MCF 10A (cell line): ENCODE measurements at places on chromosomes 13 and 19.

GRCh38 chr13:25768838-25769237, 283.0 kb downstream of the SHISA2 start:
- no peak for DNase-seq

- DNase-seq = peak; percentile 86
These were observed 5.4 kb upstream of the NLRP7 start for GRCh38 chr19:54952591-54953344.

- DNase-seq = peak; percentile 44
These were observed 489.3 kb downstream of the GPC6 start for GRCh38 chr13:93715866-93716265.

- no peak for DNase-seq
These were observed 82.5 kb downstream of the AKAP11 start for GRCh38 chr13:42354241-42355091.

DNA sequence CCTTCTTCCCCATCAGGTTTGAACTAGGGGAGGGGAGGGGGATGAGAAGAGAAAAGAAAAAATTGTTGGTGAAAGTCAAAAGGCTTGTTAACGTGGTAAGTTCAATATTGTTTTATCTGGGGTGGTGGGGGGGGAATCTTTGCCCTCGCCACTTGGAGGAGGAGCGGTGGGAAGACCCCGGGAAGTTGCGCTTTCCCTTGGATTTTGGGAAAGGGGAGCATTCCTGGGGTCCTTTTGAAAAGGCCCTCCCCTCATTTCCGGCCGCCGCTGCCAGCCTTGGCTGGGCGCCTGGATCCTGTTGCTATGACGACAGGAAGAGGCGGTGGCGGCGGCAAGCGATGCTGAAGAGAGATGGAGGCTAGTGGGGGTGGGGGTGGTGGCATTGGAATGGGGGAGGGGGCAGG, 4.6 kb upstream of the CACNG8 start:
- DNase-seq = no peak

DNA sequence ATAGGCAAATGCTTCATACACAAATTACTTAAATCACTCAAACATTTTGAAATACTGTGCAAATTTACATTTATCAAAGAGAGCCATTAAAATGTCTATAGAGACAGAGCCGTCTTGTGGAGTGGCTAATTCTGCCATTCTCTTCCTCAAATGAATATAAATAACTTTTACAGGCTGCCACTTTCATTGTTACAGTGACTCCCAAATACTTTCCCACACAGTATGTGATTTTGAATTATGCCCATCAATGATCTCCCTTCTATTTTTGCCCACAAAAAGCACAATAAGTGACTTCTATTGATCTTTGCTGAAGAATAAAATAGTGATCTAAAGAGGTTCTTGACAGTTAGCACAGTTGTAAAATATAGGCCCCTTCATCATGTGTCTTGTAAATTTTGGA, 1244.9 kb downstream of the PCDH17 start:
- no peak for DNase-seq

GRCh38 chr19:46620716-46621115, 4.2 kb downstream of the PTGIR start:
- DNase-seq = no peak

- DNase-seq = no peak
These were observed 51.3 kb downstream of the WDR87 start for GRCh38 chr19:37855098-37855497.

DNA sequence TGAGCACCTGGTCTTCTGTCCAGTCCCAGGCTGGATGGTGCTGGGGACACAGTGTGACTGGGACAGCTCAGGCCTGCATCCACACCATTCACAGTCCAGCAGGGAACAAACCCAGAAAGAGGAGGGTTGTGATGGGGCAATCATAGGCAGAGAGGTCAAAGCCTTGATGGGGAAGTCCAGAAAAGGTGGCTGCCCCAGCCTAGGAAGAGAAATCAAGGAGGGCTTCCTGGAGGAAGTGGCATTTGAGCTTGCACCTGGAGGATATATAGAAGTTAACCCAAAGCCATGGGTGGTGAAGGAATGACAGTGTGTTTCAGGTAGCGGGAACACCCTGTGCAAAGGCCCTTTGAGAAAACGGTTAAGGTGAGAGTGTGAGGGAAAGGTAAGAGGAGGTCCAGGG, 2.6 kb upstream of the PRX start:
- no peak for DNase-seq

GRCh38 chr13:24505256-24505655, 7.3 kb downstream of the PARP4 start:
- peak; percentile 8 for DNase-seq

DNA sequence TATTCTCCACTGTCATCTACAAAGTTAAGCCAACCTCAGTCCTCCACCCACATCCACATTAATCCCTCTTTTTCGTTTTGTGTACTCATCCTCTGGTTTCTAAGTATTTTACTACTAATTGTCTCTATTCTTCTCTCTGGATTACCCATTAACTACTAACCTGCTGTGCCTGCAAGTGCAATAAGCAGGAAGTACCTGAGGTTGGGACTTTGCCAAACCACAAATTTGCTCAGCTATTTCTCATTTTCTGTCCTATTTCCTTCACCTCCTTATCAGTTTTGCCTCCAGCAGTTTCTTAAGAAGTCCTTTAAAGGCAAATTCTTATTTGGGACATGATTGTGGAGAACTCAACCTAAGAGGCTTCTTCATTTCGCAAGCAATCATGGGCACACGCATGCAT, 1708.9 kb downstream of the SLITRK5 start:
- peak; percentile 33 for DNase-seq

DNA sequence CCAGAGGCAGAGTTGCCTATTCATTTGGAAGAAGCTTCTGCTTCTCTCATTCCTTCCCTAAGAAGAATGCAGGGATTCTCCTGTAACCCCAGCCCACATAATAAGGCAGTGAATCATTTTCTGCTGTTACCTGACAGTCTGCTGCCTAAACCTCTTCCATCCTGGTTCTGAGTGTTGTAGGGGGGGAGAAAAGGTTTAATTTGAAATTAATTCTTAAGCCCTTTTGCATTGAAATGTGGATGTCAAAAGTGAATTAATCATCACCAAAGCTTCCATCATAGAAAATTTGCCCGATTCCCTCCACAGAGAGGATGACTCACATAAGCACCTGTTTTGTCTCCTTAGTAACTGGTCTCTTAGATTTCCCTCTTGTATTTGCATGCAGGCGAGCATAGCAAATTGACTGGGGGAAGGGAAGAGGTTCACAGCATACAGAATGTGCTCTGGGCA, 146.7 kb upstream of the FNDC3A start:
- peak; percentile 44 for DNase-seq

DNA sequence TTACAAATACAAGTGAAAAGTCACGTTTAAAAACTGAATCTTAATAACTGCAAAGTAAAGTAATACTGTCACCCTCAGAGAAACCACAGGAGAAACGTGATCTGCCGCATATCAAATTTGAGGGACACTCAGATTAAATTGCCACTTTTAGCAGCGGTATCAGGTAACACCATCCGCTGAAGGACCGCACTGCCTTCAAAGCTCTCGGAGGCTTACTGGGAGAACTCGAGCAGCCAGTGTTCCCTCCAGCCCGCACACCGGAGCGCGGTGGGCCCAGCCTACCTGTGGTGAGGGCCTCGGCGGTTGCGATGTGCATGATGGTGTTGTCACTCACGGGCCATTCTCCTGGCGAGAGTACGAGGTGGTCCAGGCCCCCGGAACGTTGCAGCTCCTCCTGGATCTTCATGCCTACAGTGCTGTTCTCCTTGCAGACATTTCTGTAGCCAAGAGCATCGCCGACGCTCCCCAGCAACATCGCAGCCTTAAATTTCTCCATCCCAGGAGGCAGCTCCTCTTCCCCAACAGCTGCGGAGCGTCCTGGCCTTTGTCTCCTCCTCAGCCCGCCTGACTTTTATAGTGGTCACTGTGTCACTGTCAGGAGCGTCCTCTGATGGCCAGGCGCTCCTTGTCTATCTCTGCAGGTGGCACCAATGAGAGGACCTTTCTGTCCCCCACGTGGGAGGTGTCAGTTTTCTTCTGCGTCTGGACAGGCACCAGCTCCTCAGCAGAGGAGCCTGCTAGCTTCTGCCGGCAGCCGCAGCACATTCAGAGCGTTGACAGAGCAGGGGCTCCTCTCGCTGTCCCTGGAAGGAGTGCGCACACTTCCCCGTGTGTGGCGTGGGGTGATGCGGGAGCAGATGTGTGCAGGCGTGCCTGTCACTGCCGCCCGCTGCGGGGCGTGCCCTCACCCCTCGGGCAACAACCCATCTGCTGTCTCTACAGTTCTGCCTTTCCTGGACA, at the start of gene ADPRHL1:
Gene ADPRHL1 (minus strand): TSS at position 547 of the 960 bp plus-strand sequence. CDS start 51 bp downstream, at position 496.
- no peak for DNase-seq

GRCh38 chr13:32036757-32037156, 5.2 kb downstream of the FRY start:
- DNase-seq = no peak

- DNase-seq = no peak
These were observed 13.5 kb downstream of the ZSCAN5A start for GRCh38 chr19:56301155-56301554.

- DNase-seq = peak; percentile 8
These were observed 937 bp downstream of the ZNF841 start for GRCh38 chr19:52094526-52095130.

GRCh38 chr13:51360489-51360888, 21.0 kb downstream of the SERPINE3 start:
- DNase-seq = no peak

GRCh38 chr13:32555613-32556012, 17.0 kb upstream of the N4BP2L2 start:
- no peak for DNase-seq

DNA sequence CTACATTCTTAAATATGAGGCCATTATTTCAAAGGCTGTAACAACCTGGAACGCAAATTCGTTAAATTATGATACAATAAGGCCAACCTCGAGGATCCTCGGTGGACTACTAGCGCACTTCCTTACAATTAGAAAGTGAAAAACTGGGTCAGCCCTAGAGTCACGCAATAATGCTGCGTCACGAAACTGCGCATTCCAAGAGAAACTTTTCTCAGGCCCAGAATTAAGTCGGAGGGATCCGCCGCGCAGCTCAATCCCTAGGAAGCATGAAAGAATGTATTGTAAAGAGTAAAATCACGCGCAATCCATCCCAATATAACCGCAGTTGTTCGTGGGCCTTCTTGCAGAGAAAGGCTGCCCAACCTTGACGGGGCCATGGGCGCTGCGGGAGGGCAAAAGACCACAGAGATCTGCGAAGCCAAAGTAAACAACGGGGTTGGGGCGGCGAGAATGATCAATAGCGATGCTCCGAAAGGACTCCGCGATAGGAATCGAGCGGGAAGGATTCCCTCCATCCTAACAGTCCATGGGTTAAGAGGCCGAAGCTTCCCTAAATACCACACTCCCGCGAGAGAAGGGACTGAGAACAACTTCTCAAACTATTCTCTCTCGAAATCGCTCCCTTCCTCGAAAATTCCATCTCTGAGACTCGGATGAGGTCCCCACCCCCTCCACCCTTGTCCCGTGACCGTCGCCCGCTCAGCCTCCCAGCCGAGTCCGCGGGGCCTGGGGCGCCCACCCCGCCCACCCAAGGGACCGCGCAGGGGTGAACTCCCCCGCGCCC, 564 bp downstream of the SPART start:
- DNase-seq = peak; percentile 87

GRCh38 chr19:57434386-57435061, 601 bp upstream of the ZNF749 start:
- DNase-seq = no peak

DNA sequence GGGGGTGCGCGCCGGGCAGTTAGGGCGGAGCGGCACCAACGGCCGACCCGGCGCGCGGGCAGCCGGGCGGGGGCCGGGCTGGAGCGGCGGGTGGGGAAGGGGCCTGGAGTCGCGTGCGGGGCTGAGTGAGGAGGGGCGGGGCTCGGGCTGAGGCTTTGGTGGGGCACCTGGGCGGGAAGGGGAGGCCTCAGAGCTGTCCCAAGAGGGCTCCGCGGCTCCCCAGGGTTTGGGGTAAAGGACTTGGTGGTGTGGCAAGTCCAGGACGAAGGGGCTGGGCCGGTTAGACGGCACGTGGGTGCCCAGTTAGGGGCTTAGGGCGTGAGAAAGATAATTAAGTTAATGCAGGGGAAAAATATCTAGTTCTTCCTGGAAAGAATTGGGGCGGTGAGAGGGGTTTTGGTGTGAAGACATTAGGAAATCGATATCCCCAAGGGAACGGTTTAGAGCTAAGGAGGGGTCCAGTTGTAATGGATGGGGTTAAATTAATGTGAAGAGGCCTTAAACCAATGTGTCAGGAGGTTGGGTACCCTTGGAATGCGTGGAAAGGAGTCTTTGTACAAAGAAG, 496 bp downstream of the ZNF574 start:
- no peak for DNase-seq

DNA sequence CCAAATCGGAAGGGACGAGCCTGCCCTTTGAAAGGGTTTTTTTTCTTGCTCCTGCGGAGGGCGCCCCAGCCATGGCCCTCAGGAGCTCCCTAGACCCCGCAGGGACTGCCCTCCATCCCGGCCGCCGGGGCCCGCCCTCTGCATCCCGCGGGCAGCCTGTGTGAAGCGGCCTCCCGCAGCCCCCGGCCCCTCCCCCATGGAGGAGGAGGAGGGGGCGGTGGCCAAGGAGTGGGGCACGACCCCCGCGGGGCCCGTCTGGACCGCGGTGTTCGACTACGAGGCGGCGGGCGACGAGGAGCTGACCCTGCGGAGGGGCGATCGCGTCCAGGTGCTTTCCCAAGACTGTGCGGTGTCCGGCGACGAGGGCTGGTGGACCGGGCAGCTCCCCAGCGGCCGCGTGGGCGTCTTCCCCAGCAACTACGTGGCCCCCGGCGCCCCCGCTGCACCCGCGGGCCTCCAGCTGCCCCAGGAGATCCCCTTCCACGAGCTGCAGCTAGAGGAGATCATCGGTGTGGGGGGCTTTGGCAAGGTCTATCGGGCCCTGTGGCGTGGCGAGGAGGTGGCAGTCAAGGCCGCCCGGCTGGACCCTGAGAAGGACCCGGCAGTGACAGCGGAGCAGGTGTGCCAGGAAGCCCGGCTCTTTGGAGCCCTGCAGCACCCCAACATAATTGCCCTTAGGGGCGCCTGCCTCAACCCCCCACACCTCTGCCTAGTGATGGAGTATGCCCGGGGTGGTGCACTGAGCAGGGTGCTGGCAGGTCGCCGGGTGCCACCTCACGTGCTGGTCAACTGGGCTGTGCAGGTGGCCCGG, 815 bp downstream of the MAP3K10 start:
- DNase-seq = peak; percentile 23

GRCh38 chr19:37845932-37846331, 60.5 kb downstream of the WDR87 start:
- no peak for DNase-seq

- DNase-seq = no peak
These were observed 54.6 kb upstream of the URI1 start for GRCh38 chr19:29887442-29887855.

DNA sequence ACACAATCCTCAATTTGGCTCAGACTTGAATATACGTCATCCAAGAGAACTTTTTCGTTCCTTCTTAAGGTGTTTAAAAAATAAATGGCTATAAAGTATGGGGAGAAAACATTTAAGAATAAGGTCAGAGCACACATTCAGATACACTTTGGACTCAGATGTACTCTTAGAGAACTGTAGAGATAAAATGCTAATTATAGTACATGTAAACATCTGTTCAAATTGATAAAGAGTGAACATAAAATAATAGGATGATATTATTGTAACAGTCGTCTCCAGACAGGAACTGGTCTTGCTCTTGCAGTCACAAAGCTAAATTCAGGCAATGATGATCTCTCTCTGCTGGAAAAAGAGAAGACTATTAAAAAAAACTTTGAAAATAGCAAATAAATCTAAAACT, 91.4 kb downstream of the RBM26 start:
- no peak for DNase-seq
